ENCODE measurements at places on chromosomes 7 and 10.

DNA sequence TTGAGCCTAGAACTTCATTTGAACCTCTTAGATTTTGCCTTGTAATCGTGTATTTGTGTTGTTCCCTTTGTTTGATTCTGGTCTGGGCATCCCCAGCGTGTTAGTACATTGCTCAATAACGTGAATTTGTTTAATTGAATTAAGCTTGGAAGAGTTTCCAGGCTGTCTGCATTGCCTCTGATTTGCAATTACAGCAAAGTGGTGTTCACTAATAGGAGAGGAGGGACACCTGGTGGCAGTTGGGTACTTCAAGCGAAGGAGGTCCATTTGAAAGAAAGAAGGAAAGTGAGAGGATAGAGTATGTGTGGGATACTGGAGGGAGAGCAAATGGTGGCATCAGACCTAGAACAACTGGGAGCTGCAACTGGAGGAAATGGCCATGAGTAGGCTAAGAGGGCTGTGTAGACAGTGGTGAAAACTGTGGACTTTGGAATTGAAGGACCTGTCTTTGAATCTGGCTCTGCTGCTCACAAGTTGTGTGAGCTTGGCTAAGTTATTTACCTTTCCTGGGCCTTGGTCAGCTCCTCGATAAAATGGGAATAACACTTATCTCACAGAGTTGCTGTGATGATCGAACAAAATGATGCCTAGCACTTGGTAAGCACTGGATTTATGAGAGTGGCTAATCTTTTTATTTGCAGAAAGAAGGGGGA, 15.1 kb downstream of the LSMEM1 start:
- peak; percentile 74 for DNase-seq

GRCh38 chr7:112646783-112647182, 143.4 kb downstream of the TMEM168 start:
- DNase-seq = no peak

DNA sequence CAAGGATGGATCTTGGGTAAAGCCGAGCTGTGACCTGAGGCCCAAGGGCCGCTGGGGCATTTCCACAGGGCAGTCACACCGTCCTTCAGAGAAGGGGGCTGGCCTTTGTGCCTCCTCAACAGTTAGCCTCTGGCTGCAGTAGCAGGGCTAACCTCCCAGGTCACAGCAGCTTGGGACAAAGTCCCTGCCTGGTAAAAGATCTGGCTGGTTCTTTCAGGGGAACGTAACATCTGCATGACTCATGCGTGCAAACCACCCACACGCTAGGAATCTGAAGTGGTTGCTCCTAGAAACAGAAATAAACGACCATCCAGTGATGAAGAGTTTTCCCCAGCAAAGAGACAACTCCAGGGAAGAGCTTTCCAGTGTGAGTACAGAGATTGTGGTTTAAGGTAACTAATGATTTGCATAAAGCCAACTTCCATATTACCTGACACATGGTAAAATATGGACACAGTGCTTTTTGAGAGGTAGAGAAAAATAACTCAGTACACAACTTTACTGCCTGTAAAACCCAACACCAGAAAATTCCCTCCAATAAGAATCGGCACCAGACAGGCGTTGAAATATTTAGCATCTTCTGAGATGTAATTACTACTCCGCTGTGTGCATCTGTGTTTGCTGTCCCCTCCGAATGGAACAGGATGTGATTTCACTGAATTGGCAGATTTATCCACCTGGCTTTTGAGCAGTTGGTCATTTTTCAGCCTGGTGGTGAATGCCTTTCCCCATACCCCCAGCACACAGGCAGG, 84.9 kb upstream of the ADRB1 start:
- peak; percentile 88 for DNase-seq

- peak; percentile 98 for DNase-seq
Measured at GRCh38 chr10:89553064-89553734, 17.8 kb upstream of the SLC16A12 start.

DNA sequence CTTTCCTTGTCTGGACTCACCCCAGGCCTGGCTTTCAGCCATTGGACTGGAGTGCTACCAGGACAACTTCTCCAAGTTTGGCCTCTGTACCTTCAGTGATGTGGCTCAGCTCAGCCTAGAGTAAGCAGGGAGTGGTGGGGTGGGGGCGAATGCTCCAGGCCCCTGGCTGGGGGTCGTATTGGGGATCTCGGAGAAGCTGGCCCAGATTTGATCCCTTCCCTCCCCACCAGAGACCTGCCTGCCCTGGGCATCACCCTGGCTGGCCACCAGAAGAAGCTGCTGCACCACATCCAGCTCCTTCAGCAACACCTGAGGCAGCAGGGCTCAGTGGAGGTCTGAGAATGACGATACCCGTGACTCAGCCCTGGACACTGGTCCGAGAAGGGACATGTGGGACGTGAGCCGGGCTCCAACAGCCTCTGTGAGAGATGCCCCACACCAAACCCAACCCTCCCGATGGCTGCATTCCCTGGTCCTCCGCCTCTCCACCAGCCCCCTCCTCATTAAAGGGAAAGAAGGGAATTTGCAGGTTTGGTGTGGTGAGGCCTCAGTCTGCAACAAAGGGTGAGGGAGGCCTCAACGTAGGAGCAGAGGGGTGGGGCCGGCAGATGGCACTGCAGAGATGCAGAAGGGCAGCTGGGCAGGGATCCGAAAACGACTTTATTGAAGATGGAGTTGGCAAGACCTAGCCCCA, 14.8 kb downstream of the TRPV6 start:
- no peak for DNase-seq

- DNase-seq = no peak
Measured at GRCh38 chr10:93488956-93489528, 6.9 kb upstream of the MYOF start.

GRCh38 chr10:118340486-118340885, 1.6 kb downstream of the FAM204A start:
- no peak for DNase-seq

- DNase-seq = peak; percentile 38
Measured at GRCh38 chr7:101901661-101902491, 84.5 kb downstream of the CUX1 start.

GRCh38 chr7:137354396-137354795, 10.9 kb upstream of the PTN start:
- peak; percentile 45 for DNase-seq

DNA sequence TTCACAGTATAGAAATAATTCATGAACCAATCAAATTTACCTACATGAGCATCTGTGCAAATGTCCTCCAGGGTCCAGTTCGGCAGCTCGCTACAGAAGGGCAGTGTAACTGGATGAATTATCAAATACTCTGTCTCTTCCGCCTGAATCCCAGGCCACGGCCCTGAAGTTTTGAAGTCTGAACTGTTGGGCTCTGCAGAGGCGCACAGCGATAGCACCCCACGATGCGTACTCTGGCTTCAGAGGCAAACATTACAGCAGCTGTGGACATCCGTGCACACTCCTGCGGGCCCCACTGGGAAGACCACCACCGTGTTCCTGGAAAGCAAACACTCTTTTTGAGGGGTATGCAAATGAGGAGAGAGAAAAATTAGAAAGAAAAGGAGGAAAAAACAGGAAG, 259.8 kb upstream of the TCERG1L start:
- no peak for DNase-seq

DNA sequence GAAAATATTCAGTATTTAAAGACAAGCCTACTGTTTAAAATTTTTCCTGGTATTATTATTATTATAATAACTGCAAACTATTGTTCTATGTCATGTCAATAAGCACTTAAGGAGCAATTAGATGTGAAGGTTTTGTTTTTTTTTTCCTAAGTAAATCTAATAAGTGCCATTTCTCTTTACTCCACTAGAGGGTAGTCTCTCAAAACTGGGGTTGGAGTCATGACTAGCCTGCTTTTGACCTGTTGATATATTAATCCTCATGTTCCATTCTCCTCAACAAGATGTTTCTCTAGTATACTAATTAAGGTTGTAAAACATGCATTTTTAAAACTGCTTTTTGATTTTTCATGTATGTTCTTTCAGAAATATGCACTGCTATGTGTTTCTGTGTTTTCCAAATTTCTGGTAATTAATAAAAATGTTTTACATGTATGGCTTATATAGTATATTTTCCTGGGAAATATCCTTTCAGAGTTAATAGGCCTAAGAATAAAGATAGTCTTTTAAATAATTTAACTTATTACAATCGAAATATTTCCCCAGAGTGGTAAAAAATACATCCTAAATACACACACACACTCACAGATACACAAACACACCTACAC, 1.0 kb upstream of the LRRN3 start:
- peak; percentile 73 for DNase-seq

DNA sequence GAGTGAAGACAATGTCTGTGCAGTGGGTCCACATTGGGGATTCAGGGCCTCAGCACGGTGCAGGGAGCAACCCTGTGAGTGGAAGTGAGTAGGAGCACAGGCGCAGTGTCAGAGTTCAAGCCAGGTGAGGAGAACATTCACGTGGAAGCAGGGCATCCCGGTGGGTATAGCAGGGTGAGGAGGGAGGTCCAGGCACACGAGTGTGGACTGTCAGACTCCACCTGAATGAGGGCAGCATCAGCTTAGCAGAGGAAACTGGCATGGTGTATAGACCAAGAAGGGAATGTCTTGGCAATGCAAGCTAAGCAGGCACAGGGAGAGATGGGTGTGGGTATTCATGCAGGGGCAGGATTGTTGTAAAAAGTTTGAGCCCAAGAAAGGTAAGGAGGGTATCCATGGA, 15.3 kb upstream of the LRRC72 start:
- no peak for DNase-seq

- peak; percentile 61 for DNase-seq
Measured at GRCh38 chr10:71981015-71981875, 17.1 kb downstream of the CHST3 start.

- no peak for DNase-seq
Measured at GRCh38 chr10:72744566-72744965, 52.6 kb downstream of the MCU start.

- DNase-seq = no peak
Measured at GRCh38 chr10:61399406-61399805, 53.8 kb downstream of the TMEM26 start.

- no peak for DNase-seq
Measured at GRCh38 chr10:130967784-130968183, 343.7 kb downstream of the TCERG1L start.

DNA sequence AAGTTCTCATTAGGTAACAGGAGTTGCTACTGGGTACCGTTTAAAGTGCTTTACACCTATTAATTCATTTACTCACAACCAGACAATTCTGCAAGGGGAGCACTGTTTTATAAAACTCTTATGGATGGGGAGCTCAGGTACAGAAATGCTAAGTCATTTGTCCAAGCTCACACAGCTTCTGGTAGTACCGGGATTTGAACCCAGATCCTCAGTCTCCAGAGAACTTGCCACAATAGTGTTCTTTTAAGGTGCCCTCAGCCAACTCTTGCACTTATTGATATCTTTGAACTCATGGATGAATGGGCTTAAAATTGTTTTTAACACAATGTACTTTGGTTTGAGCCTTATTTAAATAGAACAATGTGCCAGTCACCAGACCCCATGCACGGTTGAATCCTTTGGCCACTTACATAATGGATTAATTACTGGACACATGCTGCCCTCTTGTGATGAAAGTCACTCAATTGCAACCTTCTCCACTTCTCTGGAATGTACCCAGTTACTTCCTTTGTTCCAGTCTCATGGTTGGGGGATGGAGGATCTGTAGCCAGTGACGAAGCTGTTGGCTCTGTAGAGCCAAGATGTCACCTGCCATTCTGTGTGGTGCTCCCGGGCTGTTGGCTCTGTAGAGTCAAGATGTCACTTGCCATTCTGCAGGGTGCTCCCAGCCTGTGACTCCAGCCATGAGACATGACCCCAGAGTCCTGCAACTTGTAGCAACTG, 65.6 kb downstream of the NOD1 start:
- peak; percentile 93 for DNase-seq

GRCh38 chr7:47783456-47784223, 164.6 kb downstream of the PKD1L1 start:
- DNase-seq = peak; percentile 97

- DNase-seq = peak; percentile 33
Measured at GRCh38 chr7:29877196-29877595, 70.9 kb downstream of the WIPF3 start.

GRCh38 chr10:125054669-125055268, 105.6 kb downstream of the CTBP2 start:
- DNase-seq = no peak

- DNase-seq = no peak
Measured at GRCh38 chr7:73740771-73741170, 2.2 kb upstream of the ABHD11 start.

DNA sequence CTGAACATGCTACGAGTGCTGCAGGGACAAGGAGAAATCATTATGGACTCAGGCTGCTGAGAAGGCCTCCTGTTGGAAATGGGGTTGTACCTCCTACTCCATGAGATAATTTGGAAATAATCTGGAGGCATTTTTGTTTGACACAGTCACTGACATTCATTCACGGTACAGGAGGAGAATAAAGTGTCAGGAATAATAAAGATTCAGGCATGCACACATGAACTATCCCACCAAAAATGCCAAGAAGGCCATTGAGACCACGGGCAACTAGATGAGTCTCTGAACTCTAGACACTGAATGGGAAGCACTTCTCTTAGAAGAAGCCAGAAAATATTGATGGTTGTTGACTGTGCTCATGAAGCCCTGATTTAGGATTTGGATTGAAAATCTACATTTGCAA, 220.9 kb upstream of the HABP2 start:
- no peak for DNase-seq

DNA sequence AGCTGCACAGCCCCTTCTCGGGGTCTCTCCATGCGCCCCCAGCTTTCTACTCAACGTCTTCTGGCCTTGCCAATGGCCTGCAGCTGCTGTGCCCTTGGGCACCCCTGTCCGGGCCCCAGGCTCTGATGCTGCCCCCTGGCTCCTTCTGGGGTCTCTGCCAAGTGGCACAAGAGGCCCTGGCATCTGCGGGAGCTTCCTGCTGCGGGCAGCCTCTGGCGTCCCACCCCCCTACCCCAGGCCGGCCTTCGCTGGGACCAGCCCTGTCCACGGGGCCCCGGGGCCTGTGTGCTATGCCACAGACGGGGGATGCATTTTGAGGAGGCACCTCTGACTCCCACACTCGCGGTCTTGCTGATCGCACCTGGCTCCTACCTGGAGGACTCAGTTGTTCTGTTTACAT, 2.3 kb downstream of the VENTX start:
- no peak for DNase-seq

DNA sequence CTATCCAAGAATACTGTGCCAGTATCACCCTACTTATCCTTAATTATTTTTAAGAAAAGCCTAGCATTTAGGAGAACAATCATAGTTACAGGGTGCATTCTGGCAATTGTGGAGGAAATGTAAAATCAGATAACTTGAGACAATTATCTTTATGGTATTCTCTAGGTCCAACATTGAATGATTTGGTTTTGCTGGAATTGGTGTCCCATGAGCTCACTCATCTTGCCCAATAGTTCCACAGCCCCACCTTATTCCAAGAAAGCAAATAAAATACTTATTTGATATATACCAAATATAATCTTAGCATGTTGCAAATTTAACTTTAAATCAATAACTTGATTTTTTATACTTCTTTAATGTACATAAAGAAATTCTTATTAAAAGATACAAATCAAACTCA, 65.3 kb downstream of the DGKB start:
- peak; percentile 50 for DNase-seq

GRCh38 chr7:150824379-150825177, 24.0 kb downstream of the TMEM176A start:
- no peak for DNase-seq

- DNase-seq = peak; percentile 81
Measured at GRCh38 chr10:74056050-74056818, 58.3 kb downstream of the VCL start.

All from cardiac fibroblast (primary cell).